ENCODE measurements at places on chromosomes 5 and 9. TPM values are rescaled to one million over a fixed set of nuclear protein-coding genes. Genes with fewer than 3 reads are reported as not detected.

PLCXD3 gene
- not detected for total RNA-seq

GABRA1 gene
- total RNA-seq = not detected

IL4 gene
- not detected for total RNA-seq

PCDHGA5 gene
- 1.2 TPM for total RNA-seq

SMIM27 gene
- 15.9 TPM for total RNA-seq

- H3K27me3 ChIP-seq = no peaks in the 10 kb centered on the region
- H3K27ac ChIP-seq = no peak overlapping the region
- H3K4me3 ChIP-seq = peak overlapping the region; percentile 19
- H3K36me3 ChIP-seq = no peaks in the 10 kb centered on the region
Observed at GRCh38 chr9:126482361-126483044, 131.2 kb upstream of the LMX1B start.

DNA sequence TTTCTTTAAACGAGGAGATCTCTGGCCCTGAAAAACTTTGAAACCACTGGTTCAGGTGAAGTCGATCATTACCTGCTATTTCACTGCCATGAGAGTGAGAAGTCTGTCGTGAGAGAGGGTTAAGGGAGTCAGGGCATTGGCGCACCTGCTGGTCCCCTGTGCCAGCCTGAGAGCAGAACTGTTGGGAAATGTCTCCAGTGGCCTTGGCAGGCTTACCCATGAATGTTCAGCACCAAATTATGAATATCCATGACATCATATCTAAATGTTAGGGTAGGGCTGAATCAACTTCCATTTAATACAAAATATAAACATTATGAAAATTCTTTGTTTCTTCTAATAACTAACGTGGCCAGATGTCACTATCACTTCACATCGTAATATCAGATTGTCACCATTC is 379.3 kb downstream of the KDM4C start:
- no peak overlapping the region for H3K27ac ChIP-seq
- H3K27me3 ChIP-seq = no peaks in the 10 kb centered on the region
- no peak overlapping the region for H3K4me3 ChIP-seq
- no peak for DNase-seq
- H3K36me3 ChIP-seq = peaks cover 78% of the 10 kb centered on the region

GRCh38 chr9:35285731-35286130 is 123.9 kb downstream of the UNC13B start:
- DNase-seq = no peak
- H3K27me3 ChIP-seq = peaks cover 17% of the 10 kb centered on the region
- no peak overlapping the region for H3K27ac ChIP-seq
- no peak overlapping the region for H3K4me3 ChIP-seq
- no peaks in the 10 kb centered on the region for H3K4me1 ChIP-seq

DNA sequence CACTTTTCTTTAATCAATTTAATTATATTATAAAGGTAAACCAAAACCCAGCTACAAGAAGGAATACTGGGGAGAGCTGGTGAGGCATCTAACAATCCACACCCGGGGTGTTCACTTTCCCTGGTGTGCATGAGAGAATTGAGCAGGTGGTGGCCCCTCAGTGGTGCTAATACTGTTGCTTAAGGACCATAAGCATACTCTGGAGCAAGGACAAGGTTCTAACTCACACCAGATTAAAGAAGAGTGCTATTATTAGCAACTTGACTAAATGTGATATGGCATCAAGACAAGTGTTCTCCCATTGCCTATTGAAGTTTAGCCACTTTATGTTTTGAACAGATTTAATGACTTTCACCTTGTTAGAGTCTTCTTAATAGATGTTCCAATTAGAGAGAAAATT is 8.8 kb downstream of the RGS7BP start:
- H3K36me3 ChIP-seq = no peaks in the 10 kb centered on the region
- no peak overlapping the region for H3K27ac ChIP-seq
- DNase-seq = no peak

DNA sequence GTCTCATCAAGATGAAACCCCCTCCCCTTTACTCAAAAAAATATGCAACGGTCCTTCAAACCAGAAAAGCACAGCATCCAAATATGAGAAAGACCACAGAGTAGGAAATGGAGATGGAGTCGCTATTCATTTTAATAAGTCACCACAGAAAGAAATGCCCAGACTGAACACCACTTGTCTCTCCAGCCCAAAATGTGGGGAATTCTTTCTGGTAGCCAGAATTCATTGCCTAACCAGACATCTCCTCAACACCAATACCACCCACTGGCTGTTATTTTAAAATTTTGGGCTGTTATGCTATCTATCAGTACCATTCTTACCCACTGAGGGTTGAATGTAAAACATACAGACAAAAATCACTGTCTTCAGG is 100.1 kb downstream of the SUSD1 start:
- H3K4me1 ChIP-seq = peaks cover 76% of the 10 kb centered on the region
- no peaks in the 10 kb centered on the region for H3K27me3 ChIP-seq
- H3K27ac ChIP-seq = peak overlapping the region; percentile 91
- DNase-seq = no peak
- no peaks in the 10 kb centered on the region for H3K36me3 ChIP-seq

DNA sequence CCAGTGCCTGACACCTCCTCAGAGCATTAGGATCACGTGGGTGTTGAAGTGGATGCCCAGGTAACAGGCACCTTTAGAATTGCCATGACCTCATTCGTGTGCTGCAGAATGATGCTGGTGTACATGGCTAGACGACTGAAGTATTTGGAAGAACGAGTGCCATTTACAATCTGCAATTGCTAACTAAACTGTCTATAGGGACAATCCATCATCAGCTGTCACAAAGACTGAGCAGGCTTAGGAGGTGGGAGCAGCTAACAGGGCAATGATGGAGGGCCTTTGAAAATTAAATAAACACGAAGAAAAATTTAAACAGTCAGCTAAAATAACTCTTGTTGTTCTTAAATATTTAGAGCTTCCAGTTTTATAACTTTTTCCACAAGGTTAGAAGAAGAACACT is 375.8 kb downstream of the GADD45G start:
- no peak overlapping the region for H3K27ac ChIP-seq
- peaks cover 4% of the 10 kb centered on the region for H3K27me3 ChIP-seq
- H3K4me1 ChIP-seq = no peaks in the 10 kb centered on the region
- DNase-seq = no peak

- peaks cover 6% of the 10 kb centered on the region for H3K27me3 ChIP-seq
- H3K27ac ChIP-seq = no peak overlapping the region
Observed at GRCh38 chr5:158163451-158164295, 304.7 kb upstream of the CLINT1 start.

DNA sequence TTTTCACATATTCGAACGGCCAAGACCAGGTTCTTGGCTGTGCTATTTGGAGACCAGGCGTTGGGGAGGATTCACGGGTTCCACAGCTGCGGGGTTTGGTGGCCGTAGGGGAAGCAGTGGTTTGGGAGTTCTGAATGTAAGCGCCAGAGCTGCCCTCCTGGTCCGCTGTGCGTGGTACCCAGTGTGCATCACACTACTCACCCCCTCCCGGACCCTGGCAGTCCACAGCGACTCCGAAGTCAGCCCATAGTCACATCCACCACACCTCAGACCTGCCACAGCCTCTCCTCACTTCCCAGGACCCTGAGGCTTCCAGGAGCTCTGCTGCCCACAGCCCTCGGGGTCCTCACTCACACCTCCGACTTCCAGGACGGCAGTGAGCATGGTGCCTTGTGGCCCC is 26.8 kb downstream of the AMBP start:
- DNase-seq = no peak
- peaks cover 4% of the 10 kb centered on the region for H3K27me3 ChIP-seq
- no peaks in the 10 kb centered on the region for H3K36me3 ChIP-seq
- no peak overlapping the region for H3K4me3 ChIP-seq
- H3K4me1 ChIP-seq = peaks cover under 1% of the 10 kb centered on the region
